ENCODE measurements at places on chromosomes 16 and 17.
A peak's percentile ranks its signal among the peaks of the same experiment; 100 is the strongest.

DNA sequence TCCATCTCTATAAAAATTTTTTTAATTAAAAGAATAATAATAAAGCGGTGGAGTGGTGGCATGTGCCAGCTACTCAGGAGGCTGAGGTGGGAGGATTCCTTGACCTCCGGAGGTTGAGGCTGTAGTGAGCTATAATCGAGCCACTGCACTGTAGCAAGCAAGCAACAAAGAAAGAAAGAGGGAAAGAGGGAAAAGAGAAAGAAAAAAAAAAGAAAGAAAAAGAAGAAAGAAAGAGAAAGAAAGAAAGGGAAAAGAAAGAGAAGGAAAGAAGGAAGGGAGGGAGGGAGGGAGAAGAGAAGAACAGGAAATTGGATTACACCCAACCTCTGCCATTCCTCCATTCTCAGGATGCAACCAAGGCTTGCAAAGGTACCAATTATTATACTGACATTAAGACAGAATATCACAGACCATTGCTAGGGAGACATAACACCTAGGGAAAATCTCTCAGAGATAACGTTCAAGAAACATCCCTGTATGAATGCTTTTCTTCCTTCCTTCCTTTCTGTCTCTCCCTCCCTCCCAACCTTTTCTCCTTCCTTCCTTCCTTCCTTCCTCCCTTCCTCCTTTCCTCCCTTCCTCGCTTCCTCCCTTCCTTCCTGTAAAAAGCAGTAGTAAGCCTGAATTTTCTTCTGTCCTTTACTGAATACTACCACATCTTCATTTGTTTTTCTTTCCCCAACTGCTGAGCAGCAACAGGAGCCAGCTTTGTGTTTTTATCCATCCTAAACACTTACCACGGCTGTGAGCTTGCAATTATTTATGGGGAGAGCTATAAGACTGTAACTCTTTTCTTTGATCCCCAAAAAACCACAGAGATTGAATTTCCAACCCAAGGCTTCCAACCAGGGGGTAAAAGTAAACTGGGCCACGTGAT is 1.8 kb upstream of the LITAF start:
- no peak for DNase-seq

DNA sequence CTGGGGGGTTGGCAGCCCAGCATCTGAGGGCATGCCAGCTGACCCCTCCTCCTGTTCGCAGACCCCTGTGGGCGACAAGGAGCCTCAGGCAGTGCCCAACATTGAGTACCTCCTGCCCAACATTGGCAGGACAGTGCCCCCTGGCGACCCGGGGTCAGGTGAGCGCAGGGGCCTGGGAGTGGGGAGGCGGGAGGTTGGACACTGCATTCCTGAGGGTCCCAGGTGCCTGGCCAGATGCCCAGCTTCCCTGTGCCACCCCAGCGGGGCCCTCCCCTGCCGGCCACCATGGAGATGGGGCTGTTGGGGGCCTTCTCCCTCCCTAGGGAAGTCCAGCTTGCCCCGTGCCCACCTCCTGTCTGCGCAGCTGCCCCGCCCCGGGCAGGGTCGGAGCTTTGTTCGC is 70.1 kb downstream of the ARHGAP23 start:
- DNase-seq: no peak

DNA sequence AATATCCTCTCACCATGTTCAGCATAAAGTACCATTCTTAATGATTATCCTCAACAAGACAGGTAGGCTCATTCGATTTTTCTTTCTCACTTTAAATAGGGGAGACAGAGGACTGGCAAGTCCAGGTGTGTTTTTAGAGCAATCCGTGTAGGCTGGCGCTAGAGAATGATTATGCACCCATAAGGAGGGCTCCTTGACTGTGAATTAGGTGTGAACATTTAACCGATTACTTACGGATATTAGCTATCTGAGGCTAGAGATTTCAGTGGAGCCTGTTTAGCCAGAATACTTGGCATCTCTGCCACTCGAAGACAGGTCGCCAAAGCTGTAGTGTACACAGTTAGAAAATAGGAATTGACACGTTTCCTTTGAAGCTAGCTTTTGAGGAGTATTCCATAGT is 1.9 kb downstream of the SEC14L1 start:
- DNase-seq: no peak

DNA sequence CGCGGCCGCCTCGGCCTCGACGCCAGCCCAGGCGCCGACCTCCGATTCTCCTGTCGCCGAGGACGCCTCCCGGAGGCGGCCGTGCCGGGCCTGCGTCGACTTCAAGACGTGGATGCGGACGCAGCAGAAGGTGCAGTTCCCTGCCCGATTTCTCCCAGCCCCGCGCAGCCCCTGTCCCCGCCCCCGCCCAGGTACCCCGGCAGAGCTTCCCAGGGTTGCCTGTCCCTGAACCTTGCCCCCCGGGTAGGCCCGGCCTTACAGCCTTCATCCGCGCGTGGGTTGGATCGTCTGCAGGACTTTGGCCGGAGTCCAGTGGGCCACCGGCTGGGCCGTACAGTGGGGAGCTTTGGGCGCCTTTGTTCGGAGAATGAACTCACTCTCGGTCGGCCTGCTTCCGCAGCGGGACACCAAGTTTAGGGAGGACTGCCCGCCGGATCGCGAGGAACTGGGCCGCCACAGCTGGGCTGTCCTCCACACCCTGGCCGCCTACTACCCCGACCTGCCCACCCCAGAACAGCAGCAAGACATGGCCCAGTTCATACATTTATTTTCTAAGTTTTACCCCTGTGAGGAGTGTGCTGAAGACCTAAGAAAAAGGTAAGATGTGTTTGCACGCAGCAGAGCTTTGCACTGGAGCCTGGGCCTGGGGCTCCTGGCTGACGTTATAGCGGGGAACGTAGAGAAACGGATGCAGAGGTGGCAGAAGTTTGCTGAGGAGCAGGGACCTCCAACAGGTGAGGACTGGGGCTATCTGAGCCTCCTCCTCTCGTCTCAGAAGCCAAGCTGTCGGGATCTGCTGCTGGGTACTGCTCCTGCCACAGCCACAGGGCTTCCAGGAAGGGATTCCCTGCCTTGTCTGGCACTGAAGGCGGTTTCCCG is 593 bp downstream of the GFER start:
- no peak for DNase-seq

DNA sequence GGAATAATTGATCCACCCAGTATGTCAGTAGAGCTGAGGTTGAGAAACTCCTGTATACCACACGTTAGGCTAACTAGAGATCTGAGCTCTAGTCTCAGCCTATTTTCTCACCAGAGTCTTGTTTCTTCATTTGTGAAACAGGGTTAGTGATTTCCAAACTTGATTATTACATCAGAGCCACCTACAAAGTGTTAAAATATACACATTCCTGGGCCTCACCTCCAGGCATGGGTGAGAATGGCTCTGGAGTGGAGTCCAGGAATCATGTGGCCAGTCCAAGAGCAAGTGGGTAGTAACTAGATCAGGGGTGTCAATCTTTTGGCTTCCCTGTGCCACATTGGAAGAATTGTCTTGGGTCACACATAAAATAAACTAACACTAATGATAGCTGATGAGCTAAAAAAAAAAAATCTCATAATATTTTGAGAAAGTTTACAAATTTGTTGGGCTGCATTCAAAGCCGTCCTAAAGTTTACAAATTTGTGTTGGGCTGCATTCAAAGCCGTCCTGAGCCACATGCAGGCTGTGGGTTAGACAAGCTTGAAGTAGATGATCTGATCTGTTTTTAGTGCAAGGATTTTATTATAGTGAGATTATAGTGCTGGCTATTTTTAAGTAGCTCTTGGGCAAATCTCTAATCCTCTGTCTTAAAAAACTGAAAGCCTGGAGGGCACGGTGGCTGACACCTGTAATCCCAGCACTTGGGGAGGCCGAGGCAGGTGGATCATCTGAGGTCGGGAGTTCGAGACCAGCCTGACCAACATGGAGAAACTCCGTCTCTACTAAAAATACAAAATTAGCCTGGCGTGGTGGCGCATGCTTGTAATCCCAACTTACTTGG is 20.4 kb downstream of the PRCD start:
- DNase-seq: no peak

GRCh38 chr17:36197387-36197703 is 787 bp upstream of the CCL3L1 start:
- no peak for DNase-seq

- DNase-seq: no peak
These were observed 141.2 kb downstream of the SEC14L1 start for GRCh38 chr17:77281904-77282367.

GRCh38 chr16:85662482-85662812 is 26.3 kb downstream of the GINS2 start:
- no peak for DNase-seq

DNA sequence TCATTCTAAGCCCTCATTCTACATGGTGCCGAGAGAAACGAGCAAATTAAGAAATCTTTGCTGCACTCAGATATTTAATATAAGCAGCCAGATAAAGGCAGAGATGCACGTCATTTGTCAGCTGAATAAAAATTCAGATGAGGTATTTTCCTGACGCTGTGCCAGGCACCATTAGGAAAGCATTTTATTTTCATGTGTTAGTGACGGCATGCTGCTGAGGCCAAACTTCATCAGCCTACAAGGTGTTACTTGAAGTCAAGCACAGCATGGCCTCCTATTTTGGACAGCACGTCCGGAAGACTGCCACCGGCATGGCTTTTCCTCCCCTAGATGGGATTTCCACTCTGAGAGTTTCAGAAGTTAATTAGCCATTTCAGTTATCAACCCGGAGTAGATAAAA is 70.3 kb downstream of the IRX3 start:
- no peak for DNase-seq

DNA sequence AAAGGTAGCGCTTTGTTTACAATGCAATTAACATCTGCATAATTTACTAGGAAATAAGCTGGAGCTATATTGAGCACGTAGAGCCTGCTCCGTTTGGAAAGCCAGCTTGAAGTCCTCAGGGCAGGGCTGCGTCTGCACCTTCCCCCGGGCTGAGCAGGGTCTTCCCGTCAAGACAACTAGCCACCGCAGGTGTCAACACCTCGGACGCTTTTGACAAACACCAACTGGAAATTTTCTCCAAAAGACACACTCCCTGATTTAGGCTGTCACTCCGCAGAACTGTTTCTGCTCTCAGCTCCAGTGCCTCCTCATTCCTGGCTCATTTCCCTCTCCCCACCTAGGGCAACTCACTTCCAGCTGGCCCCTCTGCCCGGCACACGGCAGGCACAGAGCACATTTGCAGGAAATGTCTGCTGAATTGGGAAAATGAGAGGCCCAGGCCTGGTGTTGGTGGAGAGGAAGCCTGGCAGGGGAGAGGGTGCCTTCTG is 170.3 kb downstream of the MAF start:
- no peak for DNase-seq

DNA sequence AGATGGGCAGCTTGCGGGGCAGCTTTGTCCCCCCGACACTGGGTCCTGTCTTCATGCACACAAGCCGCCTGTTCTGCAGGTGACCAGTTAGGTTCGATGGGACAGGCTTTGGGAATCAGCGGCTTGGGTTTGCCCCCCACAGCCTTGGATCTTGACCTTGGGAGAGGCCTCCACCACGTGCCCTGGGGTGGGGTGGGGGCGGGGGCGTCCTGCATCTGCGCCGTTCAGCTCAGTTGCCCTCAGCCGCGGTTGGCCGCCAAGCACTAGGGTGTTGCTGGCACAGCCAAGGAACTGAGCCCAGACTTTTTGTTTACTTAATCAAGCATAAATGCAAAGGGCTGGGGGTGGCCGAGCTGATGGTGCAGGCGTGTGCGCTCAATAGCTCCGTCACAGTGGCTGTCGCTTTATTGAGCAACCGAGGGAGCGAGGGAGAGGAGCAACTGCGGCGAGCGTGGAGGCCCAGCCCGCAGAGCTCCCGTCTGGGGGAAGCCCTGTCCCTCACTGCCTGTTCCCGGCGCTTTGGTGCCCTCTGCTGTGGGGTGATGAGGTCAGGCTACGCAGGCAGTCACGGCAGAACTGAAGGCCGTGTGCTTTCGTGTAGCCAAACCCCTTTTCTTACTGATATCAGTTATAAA is 33.9 kb downstream of the JPH3 start:
- peak; percentile 77 for DNase-seq

DNA sequence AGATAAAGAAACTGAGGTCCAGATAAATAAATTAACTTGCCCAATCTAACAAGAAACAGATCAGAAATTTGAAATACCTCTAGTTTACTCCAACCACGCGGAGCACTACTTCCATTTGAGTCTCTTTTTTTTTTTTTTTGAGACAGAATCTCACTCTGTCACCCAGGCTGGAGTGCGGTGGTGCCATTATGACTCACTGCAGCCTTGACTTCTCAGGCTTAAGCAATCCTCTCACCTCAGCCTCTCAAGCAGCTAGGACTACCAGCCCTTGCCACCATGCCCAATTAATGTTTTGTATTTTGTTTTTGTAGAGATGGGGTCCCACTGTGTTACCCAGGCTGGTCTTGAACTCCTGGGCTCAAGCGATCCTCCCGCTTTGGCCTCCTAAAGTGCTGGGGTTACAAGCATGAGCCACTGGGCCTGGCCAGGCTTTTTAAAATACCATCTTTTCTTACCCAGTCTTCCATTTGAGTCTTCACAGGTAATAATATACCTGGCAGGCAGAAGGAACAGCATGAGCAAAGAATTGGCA is 3.3 kb upstream of the NACA2 start:
- no peak for DNase-seq

GRCh38 chr16:82384017-82384416 is 214.0 kb upstream of the MPHOSPH6 start:
- DNase-seq: no peak

GRCh38 chr17:72424505-72425117 is 303.8 kb downstream of the SOX9 start:
- no peak for DNase-seq

DNA sequence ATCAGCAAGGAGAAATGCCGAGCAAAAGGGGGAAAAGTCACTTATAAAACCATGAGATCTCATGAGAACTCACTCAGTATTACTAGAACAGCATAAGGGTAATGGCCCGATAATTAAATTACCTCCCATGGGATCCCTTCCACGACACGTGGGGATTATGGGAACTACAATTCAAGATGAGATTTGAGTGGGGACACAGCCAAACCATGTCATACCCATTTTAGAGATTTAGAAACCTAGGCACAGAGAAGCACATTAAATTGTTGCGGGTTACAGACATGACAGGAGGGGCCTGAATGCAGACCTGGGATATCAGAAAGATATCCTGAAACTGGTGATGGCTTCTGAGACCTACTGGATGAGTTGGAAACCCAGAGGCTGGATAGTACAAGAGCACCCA is 20.1 kb downstream of the ARHGAP17 start:
- no peak for DNase-seq

DNA sequence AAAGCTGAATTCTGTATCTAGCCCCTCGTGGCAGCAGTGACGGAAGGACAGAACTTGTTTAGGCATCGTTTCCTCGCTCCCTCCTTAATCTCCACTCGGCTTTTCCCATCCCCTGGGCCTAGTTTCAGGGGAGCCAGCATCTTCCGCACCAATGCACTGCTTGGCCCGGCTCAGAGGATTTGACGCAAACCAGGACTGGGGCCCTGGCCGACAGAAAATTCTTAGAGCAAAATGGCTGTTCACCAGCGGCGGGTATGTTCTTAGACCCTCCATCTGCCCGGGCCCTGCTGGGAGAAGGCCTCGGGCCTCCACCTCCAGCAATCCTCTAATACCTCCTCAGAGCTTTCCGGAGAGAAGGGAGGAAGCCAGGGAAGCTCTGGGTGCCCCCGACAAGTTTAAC is 54.6 kb downstream of the TBC1D16 start:
- DNase-seq: no peak

GRCh38 chr16:83666449-83666848 is 141.3 kb upstream of the HSBP1 start:
- no peak for DNase-seq

- DNase-seq: no peak
These were observed 631 bp downstream of the TRAF7 start for GRCh38 chr16:2155977-2156848.

- DNase-seq: no peak
These were observed 186.5 kb downstream of the LGALS9B start for GRCh38 chr17:20280851-20281250.

GRCh38 chr16:8957063-8957397 is 6.7 kb downstream of the USP7 start:
- DNase-seq: no peak

GRCh38 chr17:66290101-66290722 is 12.2 kb upstream of the PRKCA start:
- no peak for DNase-seq
